ENCODE measurements at places on chromosomes 1 and 21.
A peak's percentile ranks its signal among the peaks of the same experiment; 100 is the strongest.

- no peak for DNase-seq
Observed at GRCh38 chr21:15775981-15776380, 46.2 kb downstream of the USP25 start.

- DNase-seq, result no peak
Observed at GRCh38 chr1:53207726-53208125, 11.1 kb downstream of the CPT2 start.

DNA sequence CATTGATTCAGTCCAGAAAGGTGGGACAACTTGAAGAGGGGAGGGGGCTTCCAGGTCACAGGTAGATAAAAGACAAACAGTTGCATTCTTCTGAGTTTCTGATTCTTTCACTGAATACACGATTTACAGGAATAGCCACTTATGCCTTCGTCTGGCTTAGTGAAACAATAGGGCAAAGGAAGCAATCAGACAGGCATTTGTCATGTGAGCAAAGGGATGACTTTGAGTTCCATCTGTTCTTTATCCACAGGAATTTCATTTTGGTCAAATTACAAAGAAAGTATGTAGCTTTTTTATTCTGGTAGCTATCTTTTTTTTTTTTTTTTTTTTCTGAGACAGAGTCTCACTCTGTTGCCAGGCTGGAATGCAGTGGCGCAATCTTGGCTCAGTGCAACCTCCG is 202.5 kb downstream of the TTLL7 start:
- DNase-seq, result no peak

- no peak for DNase-seq
Observed at GRCh38 chr1:14128096-14128495, 428.1 kb downstream of the PRDM2 start.

DNA sequence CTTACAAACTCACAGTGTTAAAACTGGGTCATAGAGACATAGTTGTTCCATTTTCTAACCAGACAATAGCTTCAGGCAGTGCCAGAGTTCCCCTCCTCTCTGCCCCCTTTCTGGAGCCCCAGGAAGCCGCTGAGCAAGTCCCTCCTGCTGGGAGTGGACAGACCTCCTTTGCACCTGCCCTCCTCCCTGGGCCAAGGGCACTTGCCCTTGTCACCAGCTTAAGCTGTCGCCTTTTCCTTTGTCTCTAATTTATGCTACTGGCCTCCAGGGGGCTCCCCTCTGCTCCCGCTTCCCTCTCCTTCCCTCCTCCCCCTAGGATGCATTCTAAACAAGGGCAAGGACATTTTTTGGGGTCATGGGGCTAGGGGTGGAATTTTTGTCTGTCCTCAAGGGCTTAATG is 182.4 kb downstream of the MIS18A start:
- no peak for DNase-seq

DNA sequence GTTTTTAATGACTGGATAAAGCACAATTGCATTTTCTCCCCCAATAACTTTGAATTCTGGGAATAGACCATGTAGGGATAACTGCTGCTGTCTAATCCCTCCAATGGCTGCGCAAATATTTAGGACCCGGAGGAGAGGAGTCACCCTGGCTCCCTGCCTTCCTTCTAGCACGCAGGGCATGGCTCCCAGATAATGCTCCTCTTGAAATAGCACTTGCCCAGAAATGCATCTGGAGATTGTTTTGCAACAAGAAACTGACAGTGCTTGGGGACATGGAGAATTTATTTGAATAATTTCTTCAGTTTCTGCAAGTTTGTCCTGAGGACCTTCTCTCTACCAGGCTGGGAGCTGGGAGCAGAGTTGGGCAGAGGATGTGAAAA is 83.5 kb downstream of the MAN1C1 start:
- no peak for DNase-seq

DNA sequence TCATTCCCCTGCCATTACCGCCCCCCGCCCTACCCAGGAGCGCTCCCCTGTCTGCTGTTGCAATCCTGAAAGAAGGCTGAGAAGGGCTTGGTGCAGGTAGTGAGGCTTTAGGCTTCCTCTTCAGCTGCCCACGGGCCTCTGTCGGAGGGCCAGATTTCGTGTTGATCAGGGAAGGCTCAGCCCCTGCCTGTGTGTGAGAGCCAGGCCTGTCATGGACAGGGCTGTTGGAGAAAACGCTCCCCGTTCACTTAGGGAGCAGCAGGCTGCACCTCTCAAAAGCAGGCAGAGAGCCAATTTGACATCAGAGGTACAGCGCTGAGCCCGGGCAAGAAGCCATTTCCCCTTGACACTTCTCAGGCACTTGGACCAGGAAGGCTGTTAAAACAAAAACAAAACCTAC is 19.0 kb downstream of the TEX35 start:
- no peak for DNase-seq

GRCh38 chr1:2803086-2803930 is 1.8 kb upstream of the TTC34 start:
- no peak for DNase-seq

- DNase-seq, result peak; percentile 63
Observed at GRCh38 chr1:48093696-48094528, 96.7 kb upstream of the TRABD2B start.

DNA sequence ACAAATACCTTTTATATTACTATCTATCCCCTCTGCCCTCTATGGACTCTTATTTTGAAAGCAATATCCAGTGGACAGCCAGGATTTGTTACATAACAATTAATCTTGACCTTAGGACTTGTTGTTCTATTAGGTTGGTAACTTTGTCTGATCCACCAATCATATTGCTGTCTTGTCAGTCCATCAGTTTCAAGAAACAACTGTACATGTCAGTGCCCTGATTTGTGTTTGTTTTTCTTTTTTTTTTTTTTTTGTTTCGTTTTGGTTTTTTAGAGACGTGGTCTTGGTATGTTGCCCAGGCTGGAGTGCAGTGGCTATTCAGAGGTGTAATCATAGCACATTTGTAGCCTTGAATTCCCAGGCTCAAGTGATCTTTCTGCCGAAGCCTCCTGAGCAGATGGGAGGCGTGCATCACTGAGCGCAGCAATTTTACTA is 1.5 kb upstream of the SCP2 start:
- DNase-seq, result no peak

- no peak for DNase-seq
Observed at GRCh38 chr1:153776352-153776751, 1.1 kb downstream of the SLC27A3 start.

GRCh38 chr1:83043244-83043643 is 955.7 kb downstream of the TTLL7 start:
- DNase-seq, result no peak

- no peak for DNase-seq
Observed at GRCh38 chr1:245871915-245872314, 635.2 kb downstream of the SMYD3 start.

DNA sequence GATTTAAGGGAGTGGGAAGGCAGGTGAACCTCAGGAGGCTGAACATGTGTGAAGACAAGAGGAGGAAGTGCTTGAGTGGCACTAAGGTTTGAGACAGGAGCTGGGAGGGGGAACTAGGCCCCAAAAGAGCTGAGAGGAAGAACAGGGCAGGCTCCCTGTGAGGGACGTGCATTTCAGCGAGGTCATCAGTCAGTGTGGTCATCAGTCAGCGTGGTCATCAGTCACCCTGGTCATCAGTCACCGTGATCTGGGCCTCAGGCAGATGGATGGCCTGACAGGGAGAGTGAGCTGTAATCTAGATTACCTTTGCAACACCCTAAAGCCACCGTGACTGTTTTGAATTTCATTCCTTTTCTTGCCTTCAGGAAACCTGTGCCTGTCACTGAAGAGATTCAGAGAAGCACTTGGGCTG is 29.1 kb downstream of the VTCN1 start:
- no peak for DNase-seq

- no peak for DNase-seq
Observed at GRCh38 chr1:77926561-77927357, 38.3 kb downstream of the NEXN start.

DNA sequence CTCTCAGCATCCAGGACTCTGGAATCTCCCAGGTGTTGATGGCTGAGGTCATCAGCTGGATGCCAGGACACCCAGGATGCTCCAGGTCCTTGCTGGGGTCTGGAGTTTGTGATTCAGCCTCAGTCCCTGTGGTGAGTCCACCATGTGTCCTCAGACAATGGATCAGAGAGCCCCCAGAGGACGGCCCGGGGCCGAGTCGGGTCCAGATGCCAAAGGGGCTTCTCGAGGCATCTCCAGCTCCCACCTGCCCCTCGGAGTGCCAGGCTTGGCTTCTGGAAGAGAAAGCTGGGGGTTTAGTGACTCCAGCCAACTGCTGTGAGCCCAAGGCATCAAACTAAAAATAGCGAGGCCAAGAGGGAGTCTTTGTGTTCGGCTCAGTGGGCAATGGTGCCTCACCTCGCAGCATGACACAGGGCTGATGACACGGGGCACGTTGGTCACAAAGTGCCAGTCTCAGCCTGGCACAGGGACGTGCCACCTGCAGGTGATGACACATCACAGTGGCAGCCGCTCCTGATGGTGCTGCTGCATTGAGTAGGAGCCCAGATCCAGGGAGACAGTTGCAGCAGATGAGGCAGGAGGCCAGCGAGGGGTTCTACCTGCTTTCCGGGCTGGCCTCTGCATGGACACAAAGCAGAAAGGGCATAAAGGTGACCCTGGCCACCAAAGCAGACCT is 10.6 kb downstream of the PDE9A start:
- no peak for DNase-seq

GRCh38 chr1:186997877-186998276 is 169.1 kb downstream of the PLA2G4A start:
- no peak for DNase-seq

- peak; percentile 65 for DNase-seq
Observed at GRCh38 chr21:33127154-33127867, 57.4 kb downstream of the OLIG1 start.

GRCh38 chr21:44987886-44988606 is 48.2 kb downstream of the SLX9 start:
- no peak for DNase-seq

DNA sequence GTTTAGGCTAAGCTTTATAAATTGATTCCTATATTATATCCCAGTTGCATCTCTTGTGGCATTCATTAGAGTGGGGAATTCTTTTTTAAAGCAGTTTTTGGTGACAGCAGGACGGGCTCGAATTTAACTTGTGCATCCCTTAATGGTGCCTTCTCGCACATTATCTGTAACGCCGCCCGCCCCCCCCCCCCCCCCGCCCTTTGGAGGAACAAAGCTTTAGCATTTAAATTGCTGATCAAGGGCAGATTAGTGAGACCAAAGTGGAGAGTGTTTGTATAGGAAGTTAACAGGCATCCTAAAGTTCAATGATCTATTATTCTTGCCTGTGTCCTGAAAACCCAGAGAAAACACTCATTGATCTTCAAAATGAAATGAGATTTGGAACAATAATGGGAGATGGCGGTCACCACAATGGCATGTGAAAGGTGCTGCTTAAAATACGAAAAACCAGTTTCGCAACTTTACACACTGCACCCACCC is 2.2 kb downstream of the LMO4 start:
- DNase-seq, result no peak

GRCh38 chr1:85452948-85453347 is 12.0 kb downstream of the DDAH1 start:
- no peak for DNase-seq

- no peak for DNase-seq
Observed at GRCh38 chr1:95035536-95035935, 37.2 kb downstream of the ALG14 start.

- DNase-seq, result no peak
Observed at GRCh38 chr1:31614414-31615005, 3.0 kb upstream of the HCRTR1 start.

- no peak for DNase-seq
Observed at GRCh38 chr1:39509360-39510009, 18.0 kb downstream of the BMP8A start.

GRCh38 chr1:178457651-178458050 is 39.1 kb downstream of the CLEC20A start:
- no peak for DNase-seq

GRCh38 chr1:152143150-152143887 is 15.7 kb downstream of the RPTN start:
- peak; percentile 26 for DNase-seq

DNA sequence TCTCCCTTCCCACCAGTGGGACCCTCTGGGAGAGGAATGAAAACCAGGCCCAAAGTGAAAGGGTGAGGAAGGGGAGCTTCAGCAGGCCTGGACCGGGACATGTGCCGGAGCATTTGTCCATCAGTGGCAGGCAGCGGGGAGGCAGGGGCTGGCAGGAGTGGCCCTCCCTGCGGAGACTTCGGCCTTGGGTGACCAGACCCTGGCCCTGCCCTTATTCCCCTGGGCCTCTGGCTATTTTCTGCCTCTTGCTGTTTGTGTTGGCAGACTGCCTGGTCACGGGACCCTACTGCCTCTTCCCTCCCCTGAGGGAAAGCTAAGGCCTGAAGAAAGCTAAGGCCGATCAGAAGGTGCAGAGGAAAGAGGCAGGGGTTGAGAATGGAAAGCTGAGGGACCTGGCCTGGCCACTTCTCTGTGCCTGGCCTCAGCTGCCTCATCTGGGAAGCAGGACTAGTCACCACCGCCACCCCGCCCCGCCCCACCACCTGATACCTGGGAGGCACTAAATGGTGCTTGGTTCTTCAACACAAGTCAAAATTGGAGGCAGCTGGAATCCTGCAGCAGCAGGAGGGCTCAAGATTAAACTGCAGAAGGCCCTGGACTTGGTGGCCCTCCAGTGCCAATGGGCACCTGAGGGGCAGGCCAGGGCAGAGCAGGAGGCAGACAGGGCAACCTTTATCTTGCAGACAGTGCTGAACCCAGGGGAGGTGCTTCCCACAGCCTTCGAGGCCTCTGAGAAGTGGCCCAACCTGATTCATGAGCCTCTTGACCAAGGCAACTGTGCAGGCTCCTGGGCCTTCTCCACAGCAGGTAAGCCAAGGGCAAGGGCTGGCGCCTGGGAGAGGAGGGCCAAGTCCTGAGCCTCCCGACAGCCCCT is 7.9 kb downstream of the TINAGL1 start:
- DNase-seq, result no peak

DNA sequence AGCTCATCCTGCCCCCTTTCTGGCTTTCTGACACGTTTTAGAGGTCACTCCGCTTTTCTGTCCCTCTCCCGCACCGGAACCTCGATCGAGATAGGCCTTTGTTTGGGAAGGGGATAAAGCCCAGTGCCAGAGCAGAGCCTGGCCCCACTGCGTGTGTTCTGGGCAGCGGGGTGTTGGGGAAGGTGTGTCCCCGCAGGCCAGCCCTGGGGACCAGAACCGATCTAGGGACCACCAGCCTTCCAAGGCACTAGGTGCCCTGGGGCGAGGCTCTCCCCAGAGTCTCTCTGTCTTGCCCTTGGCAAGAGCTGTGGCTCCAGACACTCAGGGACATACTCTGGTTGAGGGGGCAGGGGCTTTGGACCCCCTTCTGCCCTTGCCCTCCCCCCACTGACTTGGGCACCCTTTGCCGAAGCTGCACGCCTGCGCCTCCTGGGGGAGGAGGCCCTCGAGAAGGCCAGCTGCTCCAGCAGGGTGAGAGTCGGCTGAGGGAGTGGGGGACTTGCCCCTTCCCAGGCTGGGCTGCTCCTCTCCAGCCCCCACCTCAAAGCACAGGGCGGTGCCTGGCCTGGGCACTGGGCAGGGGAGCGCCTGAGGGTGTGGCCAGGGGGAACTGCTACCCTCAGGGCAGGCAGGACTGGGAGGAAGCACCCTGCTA is 16.4 kb downstream of the PRXL2B start:
- no peak for DNase-seq

DNA sequence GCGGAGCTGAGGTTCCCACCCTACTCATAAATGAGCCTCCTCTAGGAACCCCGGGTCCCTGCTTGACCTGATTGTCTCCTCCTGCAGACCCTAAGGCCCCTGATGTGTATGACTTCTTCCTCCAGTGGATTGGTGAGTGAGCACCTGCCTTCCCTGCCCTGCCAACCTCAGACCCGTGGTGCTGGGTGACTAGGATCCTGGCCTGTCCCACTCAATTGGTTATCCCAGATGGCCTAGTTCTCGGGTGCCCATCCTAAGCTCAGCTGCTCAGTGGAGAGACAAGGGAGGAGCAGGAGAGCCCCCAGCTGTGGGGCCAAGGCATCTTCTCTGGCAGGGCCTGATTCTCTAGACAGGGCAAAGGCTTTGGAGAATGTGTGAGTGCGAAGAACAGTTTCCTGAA is 12.2 kb downstream of the CYP4B1 start:
- no peak for DNase-seq

Measured in stimulated activated CD4-positive, alpha-beta T cell treated with anti-CD3 and anti-CD28 coated beads, Interleukin-15, amount 100 ng/mL, for 48 hours (primary cell).